ENCODE measurements at places on chromosomes 6 and 20.

DNA sequence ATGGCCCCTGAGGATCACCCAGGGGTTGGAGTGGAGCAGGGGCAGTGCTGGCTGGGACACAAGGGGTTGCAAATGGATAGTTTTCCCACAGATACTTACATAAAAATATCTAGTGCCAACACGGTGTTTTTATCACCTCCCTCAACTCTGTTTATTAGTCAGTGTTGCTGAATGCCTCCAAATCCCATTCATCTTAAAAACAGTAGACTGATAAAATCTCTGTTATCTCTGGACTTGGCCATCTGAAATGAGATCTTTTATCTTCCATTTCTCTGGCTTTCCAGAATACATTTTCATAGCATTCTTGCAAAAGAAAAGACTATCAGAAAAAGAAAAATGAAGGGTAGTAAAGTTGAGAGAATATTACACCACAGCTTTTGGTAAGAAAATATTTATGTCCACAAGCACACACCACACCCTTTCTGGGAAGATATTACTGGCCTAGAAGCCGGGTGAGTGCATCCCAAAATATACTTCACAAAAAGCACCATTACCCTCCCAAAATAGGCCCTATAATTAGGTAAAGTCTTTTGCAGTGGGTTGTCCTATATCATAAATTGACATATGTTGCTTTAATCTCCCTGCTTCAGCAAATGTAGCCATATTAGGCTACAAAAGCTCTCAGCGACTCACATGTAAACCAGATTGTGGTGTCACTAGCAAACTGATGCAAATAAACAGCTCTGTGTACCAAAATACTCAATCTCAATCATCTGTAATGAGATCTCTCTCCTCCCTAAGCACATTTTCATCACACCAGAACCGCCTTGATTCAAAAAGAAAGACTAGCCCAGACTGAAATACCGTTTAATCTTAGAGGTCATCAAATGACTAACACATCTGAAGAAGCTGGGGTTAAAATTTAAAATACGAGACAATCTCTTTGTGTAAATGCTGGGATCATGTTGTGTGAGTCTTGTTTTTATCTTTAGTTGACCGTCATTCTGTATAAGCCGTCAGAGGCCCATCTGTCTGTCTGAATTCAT is 96.7 kb downstream of the FYN start:
- DNase-seq = no peak

DNA sequence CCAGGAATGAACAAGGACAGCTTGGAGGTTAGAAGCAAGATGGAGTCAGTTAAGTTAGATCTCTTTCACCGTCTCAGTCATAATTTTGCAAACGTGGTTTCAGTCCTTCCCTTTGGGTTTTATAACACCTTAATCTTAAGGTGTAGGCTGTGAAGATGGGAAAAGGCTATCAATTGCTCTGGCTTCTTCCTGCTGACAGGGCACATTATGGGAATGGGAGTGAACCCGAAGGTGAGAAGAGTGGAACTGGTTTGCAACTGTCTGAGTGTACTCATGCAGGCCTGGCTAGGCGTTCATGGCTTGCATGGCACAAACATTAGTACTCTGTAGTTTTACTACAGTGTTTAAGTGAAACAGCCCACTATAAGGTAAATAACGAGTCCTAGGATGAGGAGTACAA is 9.4 kb downstream of the TAF8 start:
- DNase-seq = no peak

DNA sequence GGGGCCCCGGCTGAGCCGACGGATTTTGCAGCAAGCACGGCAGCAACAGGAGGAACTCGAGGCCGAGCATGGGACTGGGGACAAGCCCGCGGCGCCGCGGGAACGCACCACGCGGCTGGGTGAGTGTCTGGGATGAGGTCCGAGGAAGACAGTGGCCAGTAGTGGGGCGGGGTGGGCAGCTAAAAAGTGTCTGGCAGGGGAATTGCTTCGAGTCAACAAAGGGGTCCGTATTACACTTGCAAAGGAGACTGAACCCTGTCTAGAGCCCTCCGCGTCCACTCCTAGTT is 356 bp downstream of the BYSL start:
- no peak for DNase-seq

DNA sequence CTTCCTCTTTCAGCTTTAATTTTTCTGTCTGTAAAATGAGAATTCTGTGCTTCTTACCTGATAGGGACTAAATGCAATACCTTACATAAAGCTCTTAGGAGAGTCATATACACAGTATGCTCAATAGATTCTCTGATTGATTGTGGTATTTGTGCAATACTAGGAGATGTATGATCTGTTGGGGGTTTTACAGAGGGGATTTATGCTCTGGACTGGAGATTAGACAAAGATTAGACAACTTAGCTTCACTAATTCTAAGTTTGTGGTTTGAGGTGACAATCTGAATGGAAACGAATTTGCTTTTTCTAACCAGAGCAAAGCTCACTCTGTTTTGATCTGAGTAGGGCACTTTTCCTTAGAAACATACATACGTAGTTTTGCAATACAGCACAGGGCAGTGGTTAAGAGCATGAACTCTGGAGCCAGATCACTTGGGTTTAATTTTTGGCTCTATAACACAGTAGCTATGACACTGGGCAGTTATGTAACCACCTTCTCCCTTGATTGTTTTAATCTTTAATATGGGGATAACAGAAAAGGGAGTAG is 126.2 kb downstream of the RNF144B start:
- no peak for DNase-seq

DNA sequence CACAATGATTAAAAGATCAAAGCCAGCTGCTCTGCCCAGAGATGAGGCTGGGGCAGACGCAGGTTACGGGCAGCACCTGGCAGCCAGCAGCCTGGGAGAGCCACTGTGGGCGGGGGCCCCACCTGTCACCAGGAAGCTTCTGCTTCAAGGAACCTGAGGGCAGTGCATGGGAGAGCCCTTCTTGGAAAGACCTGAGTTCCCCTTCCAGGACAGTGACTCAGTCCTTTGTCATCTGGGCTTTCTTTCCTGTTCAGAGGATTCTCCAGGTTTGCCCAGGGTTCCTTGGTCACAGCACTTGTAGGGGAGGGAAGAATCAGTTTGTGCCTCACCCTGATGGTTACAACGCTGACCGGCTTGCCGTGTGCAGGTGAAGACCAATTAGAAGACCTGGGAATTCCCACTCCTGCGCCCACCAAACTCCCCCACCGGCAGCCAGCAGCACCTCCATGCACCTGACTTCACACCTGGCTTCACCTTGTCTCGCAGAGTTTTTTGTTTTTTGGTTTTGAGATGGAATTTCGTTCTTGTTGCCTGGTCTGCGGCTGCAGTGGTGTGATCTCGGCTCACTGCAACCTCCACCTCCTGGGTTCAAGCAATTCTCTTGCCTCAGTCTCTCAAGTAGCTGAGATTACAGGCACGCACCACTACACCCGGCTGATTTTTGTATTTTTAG is 2.0 kb downstream of the ZBP1 start:
- DNase-seq = no peak

DNA sequence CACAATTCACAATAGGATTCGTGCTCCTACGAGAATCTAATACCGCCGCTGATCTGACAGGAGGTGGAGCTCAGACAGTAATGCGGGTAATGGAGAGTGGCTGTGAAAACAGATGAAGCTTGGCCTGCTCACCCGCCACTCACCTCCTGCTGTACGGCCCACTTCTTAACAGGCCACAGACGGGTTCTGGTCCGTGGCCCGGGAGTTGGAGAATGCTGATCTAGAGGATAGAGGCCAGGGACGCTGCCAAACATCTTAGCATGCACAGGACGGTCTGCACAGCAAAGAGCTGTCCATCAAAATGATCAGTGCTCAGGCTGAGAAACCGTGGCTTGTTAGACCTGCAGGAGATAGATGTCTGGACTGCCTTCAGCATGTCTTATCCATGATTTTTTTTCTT is 186.4 kb downstream of the SASH1 start:
- no peak for DNase-seq

GRCh38 chr6:148650941-148651505 is 95.8 kb upstream of the UST start:
- DNase-seq = no peak

GRCh38 chr6:105105094-105105493 is 74.7 kb downstream of the POPDC3 start:
- no peak for DNase-seq

DNA sequence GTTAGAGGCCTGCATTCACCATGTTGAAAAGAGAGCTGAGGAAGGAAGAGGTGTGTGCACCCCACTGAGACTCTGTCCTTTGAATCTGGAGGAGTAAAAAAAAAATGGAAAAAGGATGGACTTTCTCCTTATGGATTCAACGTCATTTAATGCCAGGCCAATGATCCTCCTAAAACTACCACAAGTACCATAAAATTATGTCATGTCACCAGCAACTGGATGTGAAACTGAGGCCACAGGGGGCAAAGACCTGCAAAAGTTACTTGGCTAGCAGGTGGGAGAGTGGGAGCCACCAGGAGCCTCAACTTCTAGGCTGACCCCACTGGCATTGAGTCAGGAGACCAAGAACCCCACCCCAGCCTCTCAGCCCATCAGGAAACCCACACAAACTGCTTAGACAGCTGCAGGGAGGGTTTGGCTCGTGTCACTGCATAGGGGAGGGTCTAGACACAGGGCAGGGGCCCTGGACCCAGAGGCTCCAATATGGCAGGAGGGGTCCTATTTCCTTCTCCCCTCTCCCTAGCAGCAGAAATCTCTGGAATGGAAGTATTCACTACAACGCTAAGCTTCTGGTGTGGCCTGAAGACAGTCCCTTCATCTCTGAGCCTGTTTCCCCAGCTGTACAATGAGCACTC is 11.0 kb downstream of the PCK1 start:
- no peak for DNase-seq

- DNase-seq = no peak
Measured at GRCh38 chr6:19554356-19555225, 282.6 kb upstream of the ID4 start.

DNA sequence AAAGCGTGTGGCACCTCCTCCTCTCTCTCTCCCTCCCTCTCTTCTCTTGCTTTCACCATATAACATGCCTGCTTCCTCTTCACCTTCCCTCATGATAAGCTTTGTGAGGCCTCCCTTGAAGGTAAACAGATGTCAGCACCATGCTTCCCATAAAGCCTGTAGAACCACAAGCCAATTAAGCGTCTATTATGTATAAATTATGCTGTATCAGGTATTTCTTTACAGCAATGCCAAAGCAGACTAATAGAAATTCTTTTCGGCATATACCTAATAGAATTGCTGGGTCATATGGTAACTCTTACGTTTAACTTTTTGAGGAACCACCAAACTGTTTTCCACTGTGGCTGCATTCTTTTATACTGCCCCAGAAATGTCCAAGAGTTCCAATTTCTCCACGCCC is 75.0 kb downstream of the SYCP2 start:
- DNase-seq = no peak

GRCh38 chr20:53070706-53071392 is 98.7 kb downstream of the TSHZ2 start:
- DNase-seq = no peak

- DNase-seq = no peak
Measured at GRCh38 chr20:32823737-32824588, 4.2 kb downstream of the MAPRE1 start.

- no peak for DNase-seq
Measured at GRCh38 chr20:40941133-40941610, 87.5 kb upstream of the TOP1 start.

DNA sequence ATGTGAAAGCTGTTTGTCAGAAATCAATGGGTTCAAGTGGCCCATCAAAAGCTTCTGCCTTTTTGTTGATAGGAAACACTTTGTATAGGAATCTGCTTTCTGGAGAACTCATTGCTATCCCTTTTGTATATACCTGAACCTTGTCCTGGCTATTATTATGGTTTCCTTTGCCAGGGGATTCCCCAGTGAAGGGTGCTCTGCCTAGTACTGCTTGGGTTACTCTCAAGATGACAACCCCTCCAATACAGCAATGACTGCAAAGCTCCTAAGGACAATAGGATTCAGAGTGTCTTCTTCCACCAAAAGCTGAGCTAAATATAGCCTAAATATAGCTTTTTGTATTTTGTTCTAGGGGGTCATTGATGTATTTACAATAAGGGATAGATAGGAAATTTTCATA is 54.0 kb upstream of the PTPRK start:
- no peak for DNase-seq

DNA sequence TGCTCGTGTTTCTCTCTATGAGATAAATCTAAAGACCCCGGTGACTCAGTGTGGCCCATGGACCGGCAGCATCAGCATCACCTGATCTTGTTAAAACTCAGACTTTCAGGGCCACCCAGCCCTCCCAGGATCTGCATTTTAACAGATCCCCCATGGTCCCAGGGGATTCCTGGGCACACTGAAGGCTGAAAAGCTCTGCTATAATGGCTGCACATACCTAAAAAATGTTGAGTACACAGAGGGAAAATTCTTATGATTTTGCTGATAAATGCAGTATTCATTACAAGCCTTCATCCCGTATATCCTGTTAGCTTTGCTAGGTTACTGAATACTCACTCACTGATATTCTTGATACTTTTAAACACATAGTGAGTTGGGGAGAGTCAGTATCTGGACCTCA is 200.5 kb downstream of the MYLK4 start:
- no peak for DNase-seq

DNA sequence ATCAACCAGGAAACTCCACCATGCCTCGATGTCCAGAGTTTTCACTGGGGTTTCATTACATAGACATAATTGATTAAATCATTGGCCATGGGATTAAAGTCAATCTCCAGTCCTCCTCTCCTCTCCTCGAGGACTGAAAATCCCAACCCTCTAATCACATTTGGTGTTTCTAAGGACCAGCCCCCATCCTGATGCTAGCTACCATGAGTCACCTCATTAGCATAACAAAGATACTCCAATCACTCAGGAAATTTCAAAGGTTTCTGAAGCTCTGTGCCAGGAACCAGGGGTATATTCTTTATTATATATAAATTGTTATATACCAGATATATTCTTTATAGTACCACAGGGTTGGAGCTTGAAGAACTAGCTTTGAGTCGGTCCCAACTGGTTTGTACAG is 212.9 kb upstream of the PRND start:
- no peak for DNase-seq

DNA sequence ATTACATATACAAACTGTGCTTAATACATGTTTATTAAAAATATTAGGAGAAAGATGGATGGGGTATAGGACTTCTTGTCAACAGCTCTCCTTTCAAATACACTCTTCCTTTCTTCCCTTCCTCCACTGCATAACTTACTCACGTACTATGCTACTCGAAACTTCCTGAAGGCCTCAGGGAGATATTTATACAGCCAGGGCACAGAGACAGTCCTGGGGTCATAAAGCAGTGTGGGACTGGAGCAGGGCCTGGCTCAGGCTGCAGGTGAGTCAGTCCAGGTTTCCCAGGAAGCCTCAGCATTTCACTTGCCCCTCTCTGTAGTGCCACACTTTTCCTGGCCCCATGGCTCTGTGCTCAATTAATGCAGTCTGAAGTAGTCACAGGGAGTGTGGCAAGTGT is 157.0 kb downstream of the UBE3D start:
- no peak for DNase-seq

DNA sequence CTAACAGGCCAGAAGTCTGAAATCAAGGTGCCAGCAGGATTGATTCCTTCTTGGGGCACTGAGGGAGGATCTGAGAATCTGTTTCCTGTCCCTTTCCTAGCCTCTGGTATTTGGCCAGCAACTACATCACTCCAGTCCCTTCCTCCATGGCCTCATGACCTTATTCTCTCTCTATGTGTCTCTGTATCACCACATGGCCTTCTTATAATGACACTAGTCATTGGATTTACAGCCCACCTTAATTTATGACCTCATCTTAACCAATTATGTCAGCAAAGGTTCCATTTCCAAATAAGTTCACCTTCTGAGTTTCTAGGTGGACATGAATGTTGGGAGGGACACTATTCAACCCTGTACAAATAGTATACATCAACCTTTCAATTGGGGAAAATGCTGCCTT is 29.3 kb downstream of the SCML4 start:
- DNase-seq = no peak

- DNase-seq = no peak
Measured at GRCh38 chr20:24701668-24702067, 232.2 kb downstream of the SYNDIG1 start.
